ENCODE measurements at places on chromosomes 3 and 15. TPM values are rescaled to one million over a fixed set of nuclear protein-coding genes. Genes with fewer than 3 reads are reported as not detected.

DNA sequence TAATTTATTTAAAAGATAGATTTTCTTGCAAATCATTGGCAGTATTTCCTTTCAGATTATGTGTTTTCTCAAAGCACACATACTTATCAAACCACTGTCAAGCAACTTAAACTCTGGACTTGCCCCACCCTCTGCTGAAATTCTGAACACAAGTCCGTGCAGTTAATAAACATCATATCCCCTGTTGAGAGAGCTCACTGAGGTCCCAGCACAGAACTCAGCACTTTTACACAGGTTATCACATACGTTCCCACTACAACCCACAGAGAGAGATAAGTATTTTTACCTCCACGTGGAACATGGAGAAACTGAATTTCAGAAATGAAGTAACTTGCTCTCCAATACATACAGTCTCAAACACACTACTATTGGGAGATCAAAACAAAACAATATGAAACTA, 267.6 kb upstream of the IGF1R start:
- DNase-seq = no peak

DNA sequence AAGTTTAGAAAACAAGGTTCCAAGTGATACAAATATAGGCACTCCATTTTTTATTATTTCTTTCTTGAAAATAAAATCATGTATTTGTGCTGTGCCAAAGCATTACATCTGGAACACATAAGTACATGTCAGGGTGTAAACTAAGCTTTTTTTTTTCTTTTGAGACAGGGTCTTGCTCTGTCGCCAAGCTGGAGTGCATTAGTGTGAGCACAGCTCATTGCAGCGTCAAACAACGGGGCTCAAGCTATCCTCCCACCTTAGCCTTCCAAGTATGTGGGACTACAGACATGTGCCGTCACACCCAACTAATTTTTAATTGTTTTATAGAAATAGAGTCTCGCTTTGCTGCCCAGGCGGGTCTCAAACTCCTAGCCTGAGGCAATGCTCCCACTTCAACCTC, 9.0 kb downstream of the SPATA12 start:
- DNase-seq = no peak

- DNase-seq = no peak
Measured at GRCh38 chr15:57321485-57321884, 54.8 kb upstream of the CGNL1 start.

DNA sequence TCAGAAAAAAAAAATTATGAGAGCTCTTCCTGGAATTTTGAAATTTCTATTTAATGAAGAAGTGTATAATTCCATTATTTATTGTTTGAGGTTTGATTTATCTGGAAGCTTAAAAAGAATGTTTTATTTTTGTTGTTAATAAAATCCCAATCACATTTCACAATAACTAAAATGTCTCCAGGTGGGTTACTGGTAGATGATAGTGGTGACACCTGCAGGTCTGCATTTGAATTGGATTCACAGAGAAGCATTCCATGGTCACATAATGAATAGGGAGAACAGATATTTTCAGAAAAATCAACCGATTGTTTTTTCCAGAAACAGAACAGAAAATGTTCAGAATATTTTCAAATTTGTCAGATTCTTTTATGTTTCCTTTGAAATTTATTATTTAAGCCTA, 48.3 kb downstream of the ASB7 start:
- no peak for DNase-seq

DNA sequence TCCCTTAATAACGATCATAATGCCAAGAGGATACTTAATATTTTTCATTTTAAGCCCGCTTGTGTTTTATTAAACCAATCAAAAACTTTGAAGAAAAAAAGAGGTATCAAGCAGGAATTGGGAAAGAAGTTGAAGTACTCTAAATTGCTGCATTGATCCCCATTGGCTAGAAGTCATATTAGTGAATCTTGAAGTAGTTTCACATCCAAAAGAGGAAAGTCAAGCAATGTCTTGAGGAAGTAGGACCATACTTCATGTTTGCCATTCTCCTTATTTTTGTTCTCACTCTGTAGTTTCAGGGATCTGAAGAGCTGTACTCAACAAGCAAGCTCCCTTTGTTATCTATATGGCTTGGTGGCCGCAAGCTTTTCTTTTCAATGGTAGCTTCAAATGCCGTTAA, 2.2 kb downstream of the SCAANT1 start:
- no peak for DNase-seq

DNA sequence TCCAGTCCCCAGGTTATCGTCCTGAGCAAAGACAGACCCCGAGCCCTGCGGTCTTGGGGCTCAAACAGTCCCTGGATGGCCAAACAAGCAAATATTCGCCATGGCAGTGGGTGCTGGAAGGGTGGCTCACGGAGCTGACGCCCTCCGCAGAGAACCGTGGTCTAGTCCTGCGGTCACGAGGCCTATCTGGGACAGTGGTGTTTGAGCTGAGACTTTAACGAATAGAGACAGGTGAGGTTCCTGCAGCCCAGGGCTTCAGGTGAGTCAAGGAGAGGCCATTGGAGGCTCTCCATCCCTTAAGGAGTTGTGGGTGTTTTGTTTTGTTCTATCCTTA, 399 bp upstream of the SUCLG2 start:
- no peak for DNase-seq

GRCh38 chr3:20403986-20404740, 218.2 kb upstream of the SGO1 start:
- no peak for DNase-seq

GRCh38 chr3:143207338-143207961, 87.9 kb downstream of the CHST2 start:
- no peak for DNase-seq

GRCh38 chr15:85380812-85381642, 624 bp downstream of the AKAP13 start:
- DNase-seq = no peak

GRCh38 chr3:127196002-127196401, 3.1 kb downstream of the PRR23E start:
- DNase-seq = no peak

GRCh38 chr3:38609386-38610111, 39.9 kb downstream of the SCN5A start:
- DNase-seq = no peak

- DNase-seq = no peak
Measured at GRCh38 chr3:177827511-177828207, 630.4 kb upstream of the TBL1XR1 start.

DNA sequence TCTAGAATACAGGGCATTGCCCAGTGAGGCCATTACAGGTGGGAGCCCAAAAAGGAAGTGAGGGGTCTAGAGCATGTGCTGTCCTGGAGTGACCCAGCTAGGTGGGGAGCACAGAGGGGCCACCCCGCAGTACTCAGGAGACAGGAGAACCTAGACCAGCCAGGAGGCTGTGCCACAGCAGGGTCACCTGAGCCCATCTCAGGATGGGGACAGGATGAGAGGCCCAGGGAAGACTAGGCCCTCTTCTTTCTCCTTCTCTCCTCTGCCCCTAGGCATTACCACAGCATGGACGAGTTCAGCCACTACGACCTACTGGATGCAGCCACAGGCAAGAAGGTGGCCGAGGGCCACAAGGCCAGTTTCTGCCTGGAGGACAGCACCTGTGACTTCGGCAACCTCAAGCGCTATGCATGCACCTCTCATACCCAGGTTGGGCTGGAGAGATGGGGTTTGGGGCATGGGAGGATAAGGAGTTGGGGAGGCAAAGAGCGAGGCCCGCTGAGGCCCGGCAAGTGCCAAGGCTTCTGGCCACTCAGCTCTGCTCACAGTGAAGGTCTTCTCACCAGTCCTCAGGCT, 20.6 kb downstream of the LOXL1 start:
- no peak for DNase-seq

DNA sequence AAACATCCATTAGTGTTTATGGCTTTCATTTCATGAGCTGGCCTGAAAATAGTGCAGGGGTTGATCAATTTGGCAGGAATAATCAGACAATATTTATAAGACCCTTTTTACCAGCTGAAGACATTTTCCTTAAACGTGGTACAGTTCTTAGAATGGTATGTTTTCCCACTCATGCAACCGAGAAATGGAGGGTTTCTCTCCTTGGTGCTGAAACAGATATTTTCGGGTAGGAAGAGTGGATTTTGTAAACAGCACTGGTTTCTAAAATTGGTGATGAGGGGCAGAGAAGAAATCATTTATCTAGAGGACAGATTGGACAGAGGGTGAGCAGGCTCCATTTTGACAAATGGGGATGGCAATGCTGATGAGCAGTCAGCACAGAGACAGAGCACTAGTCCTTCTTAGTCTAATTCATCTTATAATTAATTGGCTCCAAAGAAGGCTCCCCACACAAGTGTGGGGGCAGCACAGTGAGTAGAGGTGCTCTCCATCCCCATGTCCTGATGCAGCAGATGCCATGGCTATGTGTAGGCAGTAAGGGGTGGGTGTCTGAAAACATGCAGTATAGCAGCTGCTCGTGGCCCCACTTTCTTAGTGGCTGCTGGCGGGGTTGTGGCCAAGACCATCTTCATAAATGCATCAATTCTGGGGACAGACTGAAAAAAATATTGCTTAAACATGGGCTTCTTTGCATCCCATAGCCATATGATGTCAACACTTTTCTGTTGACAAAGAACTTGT, 18.1 kb upstream of the SLC7A14 start:
- no peak for DNase-seq

DNA sequence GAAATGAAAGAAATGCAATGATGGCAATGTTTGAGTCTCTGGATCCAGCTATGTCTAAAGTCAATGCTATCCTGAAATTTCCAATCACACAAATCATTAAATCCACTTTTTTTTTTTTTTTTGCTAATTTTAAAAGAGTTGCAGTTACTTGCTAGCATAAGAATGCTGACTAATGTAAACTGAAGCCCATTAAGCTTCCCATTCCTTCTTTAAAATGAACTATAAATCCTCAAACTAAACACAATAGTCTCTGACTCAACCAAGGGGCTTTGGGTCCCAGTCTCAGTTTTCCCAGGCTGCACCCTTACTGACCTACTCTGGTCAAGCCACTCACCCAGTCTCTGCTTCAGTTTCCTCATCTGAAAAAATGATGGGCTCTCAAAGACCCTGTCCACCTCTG, 361.1 kb downstream of the ERC2 start:
- no peak for DNase-seq

GRCh38 chr3:184812662-184813042, 686 bp downstream of the VPS8 start:
- no peak for DNase-seq

- DNase-seq = no peak
Measured at GRCh38 chr3:77247061-77247460, 207.2 kb downstream of the ROBO2 start.

- DNase-seq = no peak
Measured at GRCh38 chr15:91737151-91737818, 116.2 kb upstream of the SLCO3A1 start.

GRCh38 chr3:149771652-149772271, 19.5 kb upstream of the COMMD2 start:
- DNase-seq = no peak

GRCh38 chr15:70014860-70015490, 82.7 kb downstream of the TLE3 start:
- DNase-seq = no peak

DNA sequence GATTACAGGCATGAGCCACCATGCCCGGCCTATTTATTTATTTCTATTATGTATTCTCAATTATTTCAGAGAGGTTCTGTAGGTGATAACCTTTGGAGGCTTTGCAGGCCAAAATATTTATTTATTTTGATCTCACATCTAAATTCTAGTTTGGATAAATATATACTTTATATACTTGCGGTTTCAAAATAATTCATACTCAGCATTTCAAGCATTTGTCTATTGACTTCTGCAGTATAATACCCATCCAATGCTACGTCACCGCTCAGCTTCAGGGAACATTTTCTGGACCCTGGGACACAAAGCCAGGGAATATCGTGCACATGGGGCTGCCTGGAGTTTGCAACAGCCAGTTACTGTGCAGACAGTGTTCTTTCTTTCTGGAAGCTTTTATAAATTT, 22.6 kb downstream of the CGGBP1 start:
- no peak for DNase-seq

- DNase-seq = no peak
Measured at GRCh38 chr3:190911382-190911781, 48.9 kb upstream of the GMNC start.

- DNase-seq = no peak
Measured at GRCh38 chr3:134885877-134886621, 91.0 kb downstream of the EPHB1 start.

DNA sequence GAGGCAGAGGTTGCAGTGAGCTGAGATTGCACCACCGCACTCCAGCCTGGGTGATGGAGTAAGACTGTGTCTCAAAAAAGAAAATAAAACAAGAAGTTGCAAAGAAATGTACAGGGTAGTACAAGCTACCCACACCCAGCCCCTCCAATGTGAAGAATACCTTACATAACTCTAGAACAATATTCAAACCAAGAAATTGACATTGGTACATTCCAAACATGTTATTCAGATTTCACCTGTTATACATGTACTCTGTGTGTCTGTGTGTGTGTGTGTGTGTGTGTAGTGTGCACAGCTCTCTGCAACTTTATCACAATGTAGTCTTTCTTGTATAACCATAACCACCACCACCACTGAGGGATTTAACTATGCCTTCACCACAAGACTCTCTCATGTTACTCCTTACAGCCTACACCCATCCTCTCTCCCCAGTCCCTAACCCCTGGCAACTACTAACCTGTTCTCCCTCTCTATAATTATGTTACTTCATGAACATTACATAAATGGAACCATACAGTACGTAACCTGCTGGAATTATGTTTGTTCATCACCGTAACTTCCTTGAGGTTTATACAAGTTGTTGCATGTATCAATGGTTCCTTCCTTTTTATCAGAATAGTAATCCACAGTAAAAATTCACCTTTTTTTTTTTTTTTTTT, 16.2 kb upstream of the TJP1 start:
- no peak for DNase-seq

- no peak for DNase-seq
Measured at GRCh38 chr3:195040094-195040493, 230.9 kb downstream of the XXYLT1 start.

GRCh38 chr3:3699816-3700633, 99.2 kb upstream of the LRRN1 start:
- DNase-seq = no peak

DNA sequence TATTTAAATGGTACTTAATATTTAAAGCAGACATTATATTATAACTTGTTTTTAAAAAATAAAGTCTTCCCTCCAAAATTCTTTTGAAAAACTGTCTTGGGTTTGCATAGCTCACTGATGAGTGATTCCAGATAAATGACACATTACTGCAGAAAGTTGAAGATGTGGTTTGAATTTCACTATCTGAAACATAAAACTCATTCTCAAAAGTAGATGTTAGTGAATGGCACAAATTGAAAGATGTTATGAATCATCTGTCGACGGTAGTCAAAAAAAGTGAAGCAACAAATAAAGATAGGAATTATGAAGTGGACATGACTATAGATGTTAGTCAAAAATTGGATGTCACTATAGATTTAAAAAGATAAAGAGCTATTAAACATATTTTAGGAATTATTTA, 280.5 kb downstream of the GAP43 start:
- DNase-seq = no peak

- DNase-seq = no peak
Measured at GRCh38 chr3:140251678-140252077, 316.7 kb downstream of the CLSTN2 start.

FBXL22 gene
- 100 TPM for polyA plus RNA-seq

GPR171 gene
- polyA plus RNA-seq = 1.5 TPM

EFHB gene
- 1.4 TPM for polyA plus RNA-seq

KBTBD12 gene
- 1.1 TPM for polyA plus RNA-seq

TM4SF18 gene
- polyA plus RNA-seq = 3.2 TPM

SLC38A3 gene
- polyA plus RNA-seq = 0.14 TPM

PRR20G gene
- not detected for polyA plus RNA-seq

MME gene
- polyA plus RNA-seq = 7.7 TPM

GP9 gene
- polyA plus RNA-seq = not detected

TRH gene
- 0.04 TPM for polyA plus RNA-seq
